ENCODE measurements at places on chromosomes 5 and 9. TPM values are rescaled to one million over a fixed set of nuclear protein-coding genes. Genes with fewer than 3 reads are reported as not detected.

Gene TMEM232
- total RNA-seq: 0.14 TPM

Gene SEMA6A
- 1.5 TPM for total RNA-seq

Gene CCDC69
- 3.3 TPM for total RNA-seq

Gene HSD17B3
- not detected for total RNA-seq

Gene SVEP1
- 0.07 TPM for total RNA-seq

Gene TBC1D9B
- 72.4 TPM for total RNA-seq

DNA sequence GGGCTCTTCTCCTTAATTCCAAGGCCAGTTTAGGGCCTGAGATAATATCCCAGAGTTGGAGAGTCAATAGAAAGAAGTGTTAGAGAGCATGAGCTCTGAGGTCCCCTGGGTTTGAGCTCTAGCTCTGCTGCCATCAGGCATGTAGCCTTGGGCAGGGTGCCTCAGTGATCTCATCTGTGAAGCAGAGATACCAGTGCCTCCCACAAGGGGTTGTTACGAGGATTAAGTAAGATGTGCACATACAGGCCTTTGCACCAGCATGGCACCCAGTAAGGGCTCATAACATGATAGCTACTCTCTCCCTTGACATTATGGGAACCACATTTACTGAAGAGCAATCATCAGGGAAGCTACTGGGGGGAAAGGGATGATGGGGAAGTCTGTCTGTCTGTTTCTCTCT, 265.7 kb downstream of the HSPA4 start:
- DNase-seq: no peak

DNA sequence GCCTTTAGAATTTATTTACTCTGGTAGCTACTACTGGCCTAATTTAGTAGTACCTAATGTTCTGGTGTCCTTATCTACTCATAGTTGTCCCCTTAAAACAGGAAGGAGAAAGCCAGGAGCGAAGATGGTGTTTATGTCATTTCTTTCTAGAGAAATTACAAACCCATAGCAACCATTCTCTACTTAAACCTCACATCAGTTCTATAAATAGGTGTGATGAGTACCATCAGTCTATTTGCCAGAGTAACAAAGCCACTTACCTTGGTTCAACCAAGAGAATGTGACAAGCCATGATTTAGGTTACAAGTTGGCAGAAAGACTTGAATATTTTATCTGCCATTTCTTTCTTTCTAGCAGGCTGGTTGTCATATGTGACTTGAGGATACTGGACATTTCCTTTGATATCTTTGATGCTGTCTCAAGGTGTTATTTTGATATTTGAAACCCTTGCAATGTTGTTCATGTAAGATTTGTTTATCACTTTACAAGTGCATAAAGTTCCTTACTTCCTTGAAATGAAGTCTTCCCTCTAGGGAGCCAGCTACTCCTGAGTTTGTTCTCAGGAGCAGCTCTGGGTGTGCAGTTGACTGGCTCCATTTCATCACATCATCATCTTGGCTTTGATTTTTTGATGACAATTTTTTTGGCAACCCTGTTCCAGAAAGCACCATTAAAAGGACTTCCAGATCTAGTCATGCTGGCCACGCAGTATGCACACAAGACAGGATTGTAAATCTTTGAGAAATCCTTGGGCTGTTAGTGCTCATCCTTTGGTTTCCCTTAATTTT, 286.8 kb downstream of the ARHGAP26 start:
- no peak for DNase-seq

DNA sequence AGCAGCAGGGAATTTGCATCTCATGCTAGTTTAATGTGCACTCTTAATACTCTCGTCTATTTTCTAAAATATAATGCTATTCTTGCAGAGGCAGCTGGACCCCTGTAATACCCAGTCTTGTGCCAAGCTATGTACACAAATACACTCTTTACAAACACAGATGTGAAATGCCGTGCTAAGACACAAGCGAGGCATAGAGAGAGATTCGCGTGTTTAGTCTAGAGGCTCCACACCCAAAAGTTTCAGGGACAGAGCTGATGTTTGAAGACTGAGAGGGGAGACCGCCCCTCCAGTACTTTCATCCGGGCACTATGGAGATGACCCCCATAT, 1.2 kb downstream of the DPYSL3 start:
- no peak for DNase-seq

GRCh38 chr9:121317737-121318630, 50.0 kb downstream of the GSN start:
- DNase-seq: no peak

GRCh38 chr5:82332064-82332855, 54.1 kb upstream of the RPS23 start:
- DNase-seq: no peak

DNA sequence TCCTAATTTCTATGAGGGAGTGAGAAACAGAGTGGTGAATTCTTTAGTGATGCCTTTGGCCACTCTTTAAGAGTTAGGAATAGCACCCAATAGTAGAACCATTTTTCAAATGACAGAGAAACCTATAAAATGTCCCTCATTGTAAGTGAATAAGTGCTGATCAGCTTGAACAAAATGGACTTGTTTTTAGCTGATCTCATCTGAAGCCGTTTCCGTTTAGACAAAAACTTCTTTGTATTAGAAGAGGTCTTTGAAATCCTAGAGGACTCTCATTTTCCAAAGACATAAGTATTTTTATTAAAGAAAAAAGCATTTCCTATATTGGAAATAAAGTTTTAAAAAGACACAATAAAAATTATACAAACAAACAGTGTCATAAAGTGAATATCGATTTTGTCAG, 273.9 kb downstream of the ARHGEF28 start:
- no peak for DNase-seq

DNA sequence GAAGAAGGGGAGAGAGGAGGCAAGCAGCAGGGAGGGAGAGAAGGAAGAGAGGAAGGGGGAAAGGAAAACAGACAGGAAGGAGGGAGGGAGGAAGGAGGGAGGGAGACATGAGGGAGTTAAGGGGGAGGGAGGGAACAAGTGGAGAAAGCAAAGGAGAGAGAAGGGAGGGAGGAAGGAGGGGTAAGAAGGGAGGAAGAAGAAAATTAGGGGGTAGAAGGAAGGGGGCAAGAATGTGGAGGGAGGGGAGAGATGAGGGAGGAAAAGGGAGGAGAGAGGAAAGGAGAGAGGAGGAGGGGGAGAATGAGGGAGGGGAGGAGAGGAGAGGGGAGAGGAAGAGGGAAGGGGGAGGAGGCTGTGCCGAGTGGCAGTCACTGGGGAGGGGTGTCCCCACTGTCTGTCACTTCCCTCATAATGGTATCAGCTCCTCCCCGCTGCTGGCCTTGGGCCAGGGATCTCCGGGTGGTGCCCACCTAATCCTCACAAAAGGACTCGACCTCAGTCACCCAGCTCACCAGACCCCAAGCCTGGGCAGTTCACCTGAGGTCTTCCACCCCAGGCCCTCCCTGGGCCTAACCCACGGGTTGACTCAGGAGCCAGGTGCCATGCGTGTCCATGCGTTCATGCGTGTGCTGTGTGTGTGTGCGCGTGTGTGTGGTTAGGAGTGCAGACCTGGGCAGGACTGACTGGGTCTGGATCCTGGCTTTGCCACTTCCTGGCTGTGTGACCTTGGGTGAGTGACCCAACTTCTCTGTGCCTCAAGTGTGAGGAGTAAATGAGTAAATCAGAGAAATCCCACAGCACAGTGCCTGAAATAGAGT, 18.1 kb downstream of the C9orf50 start:
- DNase-seq: no peak

DNA sequence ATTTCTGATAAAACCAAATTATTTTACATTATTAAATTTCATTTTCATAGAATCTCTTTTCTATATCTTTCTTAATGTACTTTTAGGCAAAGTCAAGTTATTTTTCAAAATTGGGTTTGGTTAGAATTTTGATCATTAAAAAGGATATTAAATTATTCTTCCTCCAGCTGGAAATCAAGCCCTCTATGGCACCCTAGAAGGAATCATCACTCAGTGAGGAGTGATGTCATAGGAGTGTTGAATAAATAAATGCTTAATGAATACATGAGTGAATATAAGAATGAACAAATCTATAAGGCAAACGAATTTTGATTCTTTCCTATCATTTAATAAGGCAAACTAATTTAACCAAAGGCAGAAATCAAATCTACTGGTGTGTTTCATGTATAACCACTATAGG, 639.9 kb downstream of the PDE4D start:
- no peak for DNase-seq

GRCh38 chr9:27701016-27701415, 127.7 kb upstream of the C9orf72 start:
- DNase-seq: no peak

- no peak for DNase-seq
Measured at GRCh38 chr5:148414833-148415232, 31.1 kb downstream of the FBXO38 start.

- no peak for DNase-seq
Measured at GRCh38 chr5:77987331-77987730, 211.2 kb upstream of the TBCA start.

DNA sequence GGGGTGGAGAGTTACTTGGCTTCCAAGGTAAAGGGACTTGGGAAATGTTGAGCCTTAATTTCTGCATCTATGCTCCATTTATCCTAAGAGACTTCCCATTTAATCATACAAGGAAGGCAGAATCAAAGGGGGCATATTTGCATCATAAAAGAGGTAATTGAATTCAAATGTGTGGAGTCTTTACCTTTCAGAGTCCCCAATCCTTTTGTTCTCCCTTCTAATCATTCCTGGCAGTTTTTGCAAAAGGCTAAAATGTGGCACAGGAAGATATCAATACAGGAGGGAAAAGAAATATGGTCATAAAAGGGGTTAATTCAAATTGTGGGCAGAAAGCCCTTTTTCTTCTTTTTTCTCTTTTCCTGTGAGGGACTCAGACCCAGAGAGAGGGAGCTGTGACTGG, 69.5 kb downstream of the SFXN1 start:
- no peak for DNase-seq

- DNase-seq: no peak
Measured at GRCh38 chr5:141437221-141437620, 6.9 kb downstream of the PCDHGA12 start.

Data from A172 (cell line).